Renal pelvis (tissue), 12 donors: ENCODE measurements at places on chromosomes 5 and 9.

DNA sequence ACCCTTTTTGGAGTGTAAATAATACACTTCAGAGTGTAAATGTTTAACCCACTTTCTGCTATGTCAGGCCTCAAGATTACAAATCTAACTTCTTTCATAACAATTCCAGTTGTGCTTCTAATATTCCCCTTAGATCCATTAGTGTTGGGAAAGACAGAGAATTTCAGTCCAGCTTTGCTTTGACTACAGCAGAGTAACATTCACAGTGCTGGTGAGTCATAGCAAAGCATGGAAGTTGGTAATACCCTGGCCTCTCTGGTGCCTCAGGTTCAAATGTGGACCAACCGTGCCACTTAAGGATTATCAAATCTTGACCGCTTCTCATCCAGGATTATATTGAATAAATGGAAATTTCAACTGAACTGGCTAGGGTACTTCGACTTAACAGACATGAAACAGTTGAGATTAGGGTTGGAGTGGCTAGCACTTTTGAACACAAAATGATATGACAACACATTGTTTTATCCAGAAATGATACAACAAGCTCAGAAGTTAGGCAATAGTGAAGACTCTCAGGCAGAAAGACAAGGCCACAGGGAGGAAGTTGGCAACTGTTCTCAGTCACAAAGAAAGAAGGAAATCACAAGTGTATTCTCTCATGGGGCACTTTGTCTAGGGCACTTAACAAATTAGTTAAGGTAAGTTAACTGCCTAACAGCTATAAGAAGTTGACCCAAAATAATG is 24.4 kb upstream of the RASA1 start:
- no peak for DNase-seq

- no peak for DNase-seq
Observed at GRCh38 chr9:75639971-75640610, 250.4 kb upstream of the PCSK5 start.

DNA sequence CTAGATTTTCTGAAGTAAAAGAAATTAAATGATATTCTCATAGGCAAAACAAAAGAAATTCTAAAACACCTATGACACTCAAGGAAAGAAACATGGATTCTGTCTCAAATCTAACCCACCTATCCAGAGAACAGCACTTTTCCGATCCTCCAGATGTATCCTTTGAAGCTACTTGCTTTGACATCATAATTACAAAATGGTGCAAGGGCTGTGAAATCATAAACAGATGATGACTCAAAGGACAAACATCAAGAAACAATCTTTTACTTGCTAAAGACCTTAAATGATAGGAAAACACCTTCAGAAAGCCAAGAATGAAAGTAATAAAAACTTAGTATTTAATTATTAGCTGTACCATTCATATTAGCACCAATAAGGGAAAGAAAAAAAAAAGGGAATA is 202.6 kb downstream of the DENND1A start:
- DNase-seq: no peak

DNA sequence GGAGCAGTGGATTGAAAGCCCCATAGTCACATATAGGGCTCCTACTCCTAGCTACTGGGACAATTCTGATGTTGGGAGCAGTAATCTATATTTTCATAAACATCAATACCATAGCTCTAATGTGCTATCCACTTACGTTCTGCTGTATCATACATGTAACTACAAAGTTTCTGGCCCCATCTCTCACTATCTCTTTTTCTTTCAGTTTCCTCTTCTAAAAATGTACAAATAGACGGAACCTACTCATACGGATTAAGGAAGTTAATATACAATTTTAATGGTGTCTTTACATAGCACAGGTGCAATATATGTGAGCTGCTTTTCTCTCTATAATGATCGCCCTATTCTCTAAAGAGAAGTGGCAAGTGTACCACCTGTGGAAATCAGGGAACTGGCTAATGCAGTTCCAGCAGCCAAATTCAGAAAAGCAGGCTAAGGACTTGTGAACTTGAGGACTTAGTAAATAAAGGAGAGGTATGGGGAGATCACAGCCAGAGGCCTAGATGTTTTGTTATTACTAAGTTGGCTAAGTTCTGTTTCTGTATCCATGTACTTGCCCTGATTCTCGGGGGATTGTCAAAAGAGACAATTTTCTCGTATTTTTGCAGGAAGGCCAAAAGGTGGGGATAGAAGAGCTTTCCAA is 1021.9 kb downstream of the CDH12 start:
- no peak for DNase-seq

DNA sequence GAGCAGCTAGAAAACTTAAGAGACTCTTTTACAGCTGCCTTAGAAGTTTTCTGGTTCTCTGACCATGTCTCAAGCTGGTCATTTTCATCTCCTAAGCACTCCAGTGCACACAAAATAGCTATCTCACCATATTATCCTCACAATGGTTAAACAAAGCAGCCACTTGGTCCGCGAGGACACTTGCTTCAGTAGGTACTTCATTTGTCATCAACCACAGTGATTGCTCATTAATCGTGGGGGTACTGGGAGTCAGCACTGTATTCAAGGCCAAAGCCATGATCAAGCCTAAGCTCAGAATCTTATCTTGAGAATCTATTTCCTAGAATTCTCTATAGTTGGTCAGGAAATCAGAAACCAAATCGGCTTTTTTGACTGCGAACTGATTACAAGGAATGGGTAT is 2.9 kb downstream of the ARL14EPL start:
- DNase-seq: no peak

- DNase-seq: no peak
Observed at GRCh38 chr5:1945606-1946005, 62.9 kb upstream of the IRX4 start.

DNA sequence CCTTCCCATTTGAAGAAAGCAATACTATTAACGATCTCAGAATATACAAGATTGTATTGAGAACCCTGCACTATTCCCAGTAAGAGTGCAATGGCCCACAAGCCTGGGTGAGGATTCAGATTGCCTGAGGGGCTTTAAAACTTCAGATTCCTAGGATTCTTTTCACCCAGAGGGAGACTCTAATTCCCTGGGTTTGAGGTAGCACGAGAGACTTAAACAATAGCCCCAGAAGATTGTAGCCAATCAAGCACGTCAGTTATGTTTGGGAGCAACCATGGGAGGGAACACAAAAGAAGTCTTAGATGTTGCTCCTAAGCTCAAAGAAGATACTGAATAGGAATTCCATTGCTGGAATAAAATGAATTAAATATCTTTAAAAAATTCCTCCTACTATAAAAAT is 17.9 kb downstream of the MRPS27 start:
- no peak for DNase-seq

DNA sequence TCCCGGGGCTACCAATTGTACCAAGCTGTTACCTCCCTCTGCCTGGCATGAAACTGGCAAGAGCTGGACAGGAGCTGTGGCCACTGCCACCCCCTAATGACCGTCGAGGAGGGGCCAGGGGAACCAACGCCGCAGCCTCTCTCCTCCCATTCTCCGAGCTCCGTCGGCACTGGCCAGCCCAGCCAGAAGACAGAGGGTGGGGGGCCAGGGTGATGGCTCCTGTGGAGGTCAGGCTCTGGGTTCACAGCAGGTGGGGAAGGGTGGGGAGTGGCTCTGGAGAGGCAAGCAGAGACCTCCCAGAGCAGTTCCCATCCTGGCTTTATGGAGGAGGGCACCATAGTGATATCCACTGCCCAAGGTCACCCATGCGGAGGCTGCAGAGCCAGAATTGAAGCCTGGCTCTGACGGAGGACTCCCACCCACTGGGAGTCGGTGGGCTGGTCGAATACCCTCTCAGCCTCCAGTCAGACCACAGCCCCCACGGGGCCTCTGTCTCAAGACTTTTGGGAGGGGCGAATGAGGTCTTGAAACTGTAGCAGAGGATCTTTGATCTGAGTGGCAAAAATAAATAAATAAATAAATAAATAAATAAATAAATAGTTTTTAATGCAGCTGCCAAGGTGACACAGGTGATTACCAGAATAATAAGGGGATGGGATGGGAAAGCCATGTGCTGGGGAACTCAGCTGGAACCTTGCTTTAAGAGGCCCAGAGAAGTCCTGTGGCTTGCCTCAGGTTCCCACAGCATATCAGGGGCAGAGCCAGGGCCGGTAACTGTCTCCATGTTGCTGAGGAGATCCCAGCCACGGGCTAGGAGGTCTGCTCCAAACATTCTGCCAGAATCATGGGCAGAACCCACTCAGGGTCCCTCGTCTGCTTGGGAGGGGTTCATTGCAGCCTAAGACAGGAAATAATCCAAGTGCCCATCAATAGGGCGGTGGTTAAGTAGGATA is 42.5 kb upstream of the NEURL1B start:
- no peak for DNase-seq

DNA sequence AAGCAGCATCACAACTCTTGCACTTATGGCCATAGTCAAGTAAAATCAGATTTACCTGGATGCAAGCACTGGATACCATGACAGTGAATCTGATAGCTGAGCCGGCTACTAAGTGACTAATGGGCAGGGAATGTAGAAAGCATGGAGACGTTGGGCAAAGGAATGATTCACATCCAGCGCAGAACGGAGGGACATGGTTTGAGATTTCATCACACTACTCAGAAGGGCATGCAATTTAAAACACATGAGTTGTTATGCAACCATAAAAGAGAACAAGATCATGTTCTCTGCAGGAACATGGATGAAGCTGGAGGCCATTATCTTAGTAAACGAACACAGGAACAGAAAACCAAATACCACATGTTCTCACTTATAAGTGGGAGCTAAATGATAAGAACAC is 169.1 kb upstream of the PIK3R1 start:
- DNase-seq: no peak

DNA sequence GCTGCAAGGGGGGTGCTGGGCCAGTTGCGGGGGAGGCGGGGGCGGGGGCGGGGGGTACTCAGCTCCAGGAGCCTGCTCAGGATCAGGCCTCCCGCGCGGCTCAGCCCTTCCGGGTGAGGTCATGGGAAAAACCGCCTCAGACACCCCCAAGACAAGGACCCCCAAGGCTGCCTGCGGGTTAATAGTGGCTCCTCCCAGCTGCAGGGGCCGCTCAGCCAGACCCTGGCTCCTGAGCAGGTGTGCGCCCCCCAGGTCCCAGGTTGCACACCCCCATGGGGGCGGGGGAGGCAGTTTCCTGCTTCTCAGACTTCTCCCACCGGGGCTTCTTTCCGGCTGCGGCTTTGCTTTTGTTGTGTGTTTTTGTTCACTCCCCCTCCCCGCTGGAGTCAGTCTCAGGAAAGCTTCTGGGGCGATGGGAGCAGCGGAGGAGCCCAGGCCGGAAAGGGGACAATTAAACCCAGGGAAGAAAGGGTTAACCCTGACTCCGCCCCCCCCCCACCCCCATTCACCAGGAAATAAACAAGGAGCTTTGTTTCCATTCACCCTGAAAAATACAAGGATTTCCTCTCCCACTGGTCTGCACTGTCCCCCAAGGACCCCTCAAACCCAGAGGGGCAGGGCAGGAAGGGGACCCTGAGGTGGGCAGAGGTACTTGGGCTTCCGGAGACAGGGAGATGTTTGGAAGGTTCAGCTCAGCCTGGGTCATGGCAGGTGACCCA is 42.3 kb upstream of the NOTCH1 start:
- peak; percentile 89 for DNase-seq

- DNase-seq: no peak
Observed at GRCh38 chr5:174202996-174203395, 157.5 kb downstream of the NSG2 start.

GRCh38 chr5:103472265-103472664 is 90.3 kb downstream of the NUDT12 start:
- DNase-seq: no peak

- no peak for DNase-seq
Observed at GRCh38 chr5:2096887-2097505, 214.3 kb upstream of the IRX4 start.

DNA sequence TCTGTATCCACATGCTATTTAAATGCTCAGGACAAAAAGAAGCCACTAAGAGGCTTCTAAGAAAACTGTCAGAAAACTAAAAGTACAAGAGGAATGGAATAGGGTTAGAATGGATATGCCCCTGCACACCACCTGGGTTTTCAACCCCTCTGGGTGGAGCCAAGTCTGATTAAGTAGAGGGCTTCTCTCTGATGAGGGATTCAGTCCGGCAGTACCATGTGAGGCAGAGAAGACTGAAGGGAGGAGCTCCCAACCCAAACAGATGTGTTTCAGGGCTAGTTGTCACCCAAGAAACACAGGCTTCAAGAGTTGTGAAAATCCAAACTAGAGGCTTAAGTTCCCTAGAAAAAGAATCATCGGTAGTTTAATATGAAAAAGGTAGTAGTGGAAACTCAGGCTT is 12.5 kb downstream of the NREP start:
- no peak for DNase-seq

GRCh38 chr9:99012957-99013512 is 69.3 kb downstream of the COL15A1 start:
- DNase-seq: no peak

DNA sequence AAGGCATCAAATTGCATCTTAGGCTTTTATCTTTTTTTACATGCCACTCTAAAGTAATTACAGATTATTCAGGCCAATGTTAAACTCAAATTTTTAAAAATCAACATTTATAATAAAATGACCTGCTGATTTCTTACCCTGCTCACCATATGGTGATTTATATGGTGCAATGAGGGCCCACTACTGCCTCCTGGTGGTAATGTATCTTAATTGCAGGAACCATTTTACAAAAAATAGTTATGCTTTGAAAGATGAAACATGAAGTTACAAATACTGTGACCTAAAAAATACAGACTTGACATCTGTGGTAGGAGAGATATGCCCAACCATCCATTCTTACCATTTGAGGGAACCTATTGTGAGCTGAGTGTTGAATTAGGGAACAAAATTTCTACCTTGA is 292.6 kb upstream of the TAS2R1 start:
- no peak for DNase-seq

DNA sequence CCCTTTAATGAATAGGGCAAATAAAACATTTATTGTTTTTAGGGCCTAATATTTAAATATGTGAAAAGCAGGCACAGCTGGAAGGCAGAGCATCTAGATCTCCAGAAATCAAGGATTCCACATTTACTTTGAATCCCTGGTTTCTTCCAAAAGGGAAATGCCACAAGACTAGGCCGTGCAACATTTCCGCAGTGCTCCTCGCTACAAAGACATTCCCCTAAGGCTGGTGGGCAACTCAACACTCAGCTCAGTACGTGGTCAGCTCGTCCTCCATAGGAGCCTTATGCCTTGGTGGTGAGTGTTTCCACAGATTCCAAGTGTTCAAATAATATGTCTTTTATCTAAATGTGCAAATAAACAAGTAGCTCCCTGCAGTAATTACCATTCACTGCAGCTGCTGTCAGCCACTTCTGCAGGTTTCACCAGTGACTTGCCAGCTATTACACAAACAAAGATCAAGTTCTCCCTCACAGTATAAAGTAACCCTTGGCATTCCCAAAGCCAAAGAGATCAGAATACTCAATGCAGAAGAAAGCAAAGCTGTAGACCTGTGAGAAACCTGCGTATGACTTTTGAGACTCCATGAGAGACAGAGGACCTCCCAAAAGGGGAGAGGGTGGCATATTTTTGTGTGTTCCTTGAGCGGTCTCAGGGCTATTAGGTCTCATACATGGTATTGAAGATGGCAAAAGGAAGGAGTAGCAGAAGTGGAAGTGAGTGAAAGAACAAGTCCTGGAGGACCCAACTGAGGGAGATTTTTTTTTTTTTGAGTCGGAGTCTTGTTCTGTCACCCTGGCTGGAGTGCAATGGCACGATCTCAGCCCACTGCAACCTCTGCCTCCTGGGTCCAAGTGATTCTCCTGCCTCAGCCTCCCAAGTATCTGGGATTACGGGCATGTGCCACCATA is 38.0 kb upstream of the TENT2 start:
- no peak for DNase-seq

GRCh38 chr9:130983359-130983670 is 25.7 kb upstream of the LAMC3 start:
- DNase-seq: no peak
